ENCODE measurements at places on chromosomes 11 and 22.

DNA sequence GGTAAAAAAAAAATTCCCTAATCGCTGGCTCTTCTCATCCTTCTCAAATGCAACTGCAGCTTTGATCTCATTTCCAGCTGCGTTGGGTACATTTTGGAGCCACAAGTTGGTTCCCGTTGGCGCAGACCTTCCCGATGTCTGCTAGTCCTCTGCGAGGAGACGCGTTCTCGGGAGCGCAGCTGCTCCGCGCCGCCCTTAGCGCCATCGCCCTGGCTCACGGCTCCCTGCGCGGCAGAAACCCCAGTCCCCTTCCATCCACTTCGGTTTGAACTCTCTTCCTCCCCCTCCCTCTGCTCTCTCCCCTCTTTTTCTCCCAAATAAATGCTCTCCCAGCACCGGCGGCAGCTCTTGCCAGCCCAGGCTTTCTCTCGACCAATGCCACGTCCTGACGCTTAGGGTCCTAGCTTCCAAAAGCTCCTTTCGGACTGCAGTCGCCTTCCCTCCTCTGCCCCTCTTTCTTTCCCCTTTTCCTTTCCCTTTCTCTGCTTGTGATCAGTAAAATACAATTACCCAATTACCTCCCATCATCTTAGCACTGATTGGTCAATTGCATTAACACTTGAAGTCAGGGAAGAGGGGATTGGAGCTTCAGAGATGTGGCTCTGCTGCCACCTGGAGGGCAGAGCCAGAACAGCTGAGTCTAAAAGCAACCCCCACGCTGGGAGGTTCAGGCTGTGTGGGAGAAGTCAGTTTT is 1165.7 kb downstream of the LRRC4C start:
- DNase-seq, result peak; percentile 82

DNA sequence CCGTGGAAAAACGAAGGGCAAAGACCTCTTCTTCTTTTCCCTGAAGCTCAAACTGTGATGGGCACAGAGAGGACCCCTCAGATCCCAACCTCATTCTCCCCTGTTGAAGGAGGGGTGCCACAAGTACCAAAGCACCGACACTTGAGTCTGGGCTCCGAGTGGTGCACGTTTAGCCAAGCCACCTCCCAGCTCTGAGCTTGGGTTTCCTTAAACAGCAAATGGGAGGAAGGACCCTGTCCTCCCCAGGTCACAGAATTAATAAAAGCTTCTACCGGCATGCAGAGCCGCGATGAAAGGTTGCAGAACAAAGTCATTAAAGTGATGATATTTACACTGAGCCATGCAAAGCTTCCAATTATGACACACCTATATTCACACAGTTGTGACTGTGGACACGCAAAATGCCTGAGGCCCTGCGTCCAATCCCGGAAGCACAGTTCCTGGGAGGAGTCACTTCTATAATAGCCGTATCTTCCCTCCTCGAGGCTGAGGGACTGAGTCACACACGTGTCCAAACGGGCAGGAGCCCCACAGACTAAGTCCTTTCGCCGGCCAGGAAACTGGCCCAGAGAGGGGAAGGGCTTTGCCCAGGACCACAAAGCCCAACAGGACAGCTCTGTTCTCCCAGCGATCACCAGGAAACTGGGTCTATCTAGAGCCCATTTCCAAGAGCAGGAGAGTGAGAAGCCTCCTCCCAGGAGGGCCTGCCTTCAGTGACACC is 922 bp upstream of the CSNK1E start:
- peak; percentile 78 for DNase-seq

- no peak for DNase-seq
These were observed 49.9 kb downstream of the ZNRF3 start for GRCh38 chr22:28933321-28933720.

DNA sequence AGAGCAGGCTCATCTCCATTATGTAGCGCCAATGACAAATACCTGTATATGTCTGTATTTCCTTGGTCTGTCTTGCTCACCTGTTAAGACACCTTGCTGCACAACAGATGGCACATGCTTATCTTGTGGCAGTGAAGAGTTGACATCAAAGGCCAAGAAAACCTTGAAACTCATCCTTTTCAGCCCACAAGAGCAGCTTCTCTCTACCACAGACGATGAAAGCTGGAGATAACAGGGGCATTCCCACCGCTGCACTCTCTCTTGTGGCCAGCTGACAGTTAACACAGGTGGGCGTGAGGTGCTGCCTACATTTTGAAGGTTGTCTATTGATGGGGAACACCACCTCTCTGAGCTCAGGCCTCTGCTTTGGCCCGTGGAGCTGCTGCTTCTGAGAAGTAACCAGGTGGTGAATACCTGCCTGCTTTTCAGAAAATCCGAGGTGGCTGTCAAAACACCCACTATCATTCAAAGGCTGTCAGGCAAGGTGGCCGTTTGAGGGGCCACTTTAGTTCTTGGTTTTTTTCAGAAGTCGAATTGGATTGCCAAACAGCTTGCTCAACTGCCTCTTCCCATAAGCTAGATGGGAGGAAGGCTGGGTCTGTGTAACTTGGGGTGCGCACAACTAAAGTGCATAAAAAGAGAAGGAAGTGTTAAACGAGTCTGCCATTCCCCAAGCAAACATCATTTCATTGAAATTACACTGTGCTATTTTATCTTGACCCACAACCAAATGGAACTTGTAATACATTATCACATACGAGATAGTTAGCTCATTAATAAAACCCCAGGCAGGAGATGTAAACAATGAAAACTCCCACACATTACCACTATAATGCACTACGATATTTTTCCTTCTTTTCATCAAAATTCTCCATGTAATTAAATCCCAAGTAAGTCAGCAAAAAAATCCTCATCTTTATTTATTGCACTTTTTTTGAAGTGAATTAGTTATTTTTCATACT is 87.1 kb upstream of the RAG2 start:
- no peak for DNase-seq

DNA sequence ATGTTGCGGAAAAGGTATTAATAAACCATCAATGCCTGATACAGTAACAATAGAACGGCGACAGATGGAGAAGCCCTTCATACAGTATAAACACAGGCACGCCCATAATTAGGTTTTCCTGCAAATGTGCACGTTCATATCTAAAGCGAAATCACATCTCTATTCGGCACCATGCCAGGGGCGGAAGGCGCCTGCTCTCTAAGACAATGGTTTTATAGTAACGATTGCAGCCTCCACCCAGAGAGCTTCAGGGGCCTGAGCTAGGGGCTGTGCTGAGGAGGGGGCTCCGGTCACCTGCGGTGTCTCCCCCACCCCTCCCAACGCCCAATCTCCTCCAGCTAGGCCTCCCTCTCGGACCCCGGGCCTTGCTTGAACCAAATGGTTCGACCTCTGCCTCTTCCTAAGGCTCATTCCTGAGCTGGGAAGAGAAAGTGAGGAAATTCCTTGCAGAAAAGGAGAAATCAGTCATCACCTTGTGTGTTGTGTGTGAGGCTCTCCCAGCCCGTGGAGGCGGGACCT is 9.6 kb downstream of the KRTAP5-5 start:
- no peak for DNase-seq

GRCh38 chr11:100890789-100891188 is 203.7 kb downstream of the ARHGAP42 start:
- peak; percentile 76 for DNase-seq

DNA sequence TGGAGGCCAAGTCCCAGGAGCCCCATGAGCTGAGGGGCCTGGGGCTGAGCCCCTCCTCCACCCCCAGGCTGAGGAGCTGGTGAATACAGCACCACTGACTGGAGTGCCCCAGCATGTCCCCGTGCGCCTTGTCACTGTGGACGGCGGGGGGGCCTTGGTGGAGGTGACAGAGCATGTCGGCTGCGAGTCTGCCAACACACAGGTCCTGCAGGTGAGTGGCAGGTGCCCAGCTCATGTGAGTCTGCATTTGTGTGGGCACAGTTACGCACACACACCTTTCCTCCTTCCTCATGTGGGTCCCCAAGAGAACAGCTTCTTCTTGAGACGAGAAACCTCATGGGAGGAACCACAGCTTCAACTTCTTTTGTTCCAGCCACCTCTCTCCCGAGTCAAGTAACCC is 7.7 kb downstream of the TMEM132A start:
- DNase-seq, result no peak

DNA sequence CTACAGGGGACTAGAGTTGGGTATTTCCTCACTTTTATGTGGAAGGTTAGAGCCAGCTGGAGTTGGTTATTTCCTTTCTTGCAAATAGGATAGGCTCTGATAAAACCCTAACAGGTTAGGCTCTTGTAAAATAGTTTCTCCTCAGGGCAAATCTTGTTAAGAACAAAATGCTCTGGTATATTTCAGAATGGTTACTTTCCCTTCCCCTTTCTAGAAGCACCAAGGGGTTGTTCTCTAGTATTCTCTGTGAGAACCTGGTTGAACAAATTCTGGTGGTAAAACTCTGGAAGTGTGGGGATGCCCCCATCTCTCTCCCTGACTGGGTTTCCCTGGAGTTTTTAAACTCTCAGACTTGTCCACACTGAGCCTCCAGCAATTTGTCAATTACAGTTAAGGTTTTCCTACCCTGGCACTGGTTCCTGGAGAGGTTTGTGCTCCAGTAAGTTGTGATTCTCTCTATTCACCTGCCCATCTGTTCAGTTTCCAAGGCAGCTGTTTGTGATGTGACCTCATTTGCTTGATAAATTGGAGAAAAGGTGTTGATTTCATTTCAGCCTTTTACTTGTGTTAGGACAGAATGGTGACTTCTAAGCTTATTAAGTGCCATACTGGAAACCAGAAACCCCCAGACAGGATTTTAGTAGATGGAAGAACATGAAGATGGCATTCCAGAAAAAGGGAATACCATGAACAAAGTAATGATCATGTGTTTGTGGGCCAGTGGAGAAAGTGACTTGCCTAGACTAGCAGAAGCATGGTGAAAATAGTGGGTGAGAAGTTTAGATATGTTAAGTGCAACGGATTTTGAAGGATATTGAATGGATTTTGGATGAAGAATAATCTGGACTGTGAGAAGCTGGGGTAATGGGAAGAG is 64.6 kb downstream of the EXT2 start:
- no peak for DNase-seq

DNA sequence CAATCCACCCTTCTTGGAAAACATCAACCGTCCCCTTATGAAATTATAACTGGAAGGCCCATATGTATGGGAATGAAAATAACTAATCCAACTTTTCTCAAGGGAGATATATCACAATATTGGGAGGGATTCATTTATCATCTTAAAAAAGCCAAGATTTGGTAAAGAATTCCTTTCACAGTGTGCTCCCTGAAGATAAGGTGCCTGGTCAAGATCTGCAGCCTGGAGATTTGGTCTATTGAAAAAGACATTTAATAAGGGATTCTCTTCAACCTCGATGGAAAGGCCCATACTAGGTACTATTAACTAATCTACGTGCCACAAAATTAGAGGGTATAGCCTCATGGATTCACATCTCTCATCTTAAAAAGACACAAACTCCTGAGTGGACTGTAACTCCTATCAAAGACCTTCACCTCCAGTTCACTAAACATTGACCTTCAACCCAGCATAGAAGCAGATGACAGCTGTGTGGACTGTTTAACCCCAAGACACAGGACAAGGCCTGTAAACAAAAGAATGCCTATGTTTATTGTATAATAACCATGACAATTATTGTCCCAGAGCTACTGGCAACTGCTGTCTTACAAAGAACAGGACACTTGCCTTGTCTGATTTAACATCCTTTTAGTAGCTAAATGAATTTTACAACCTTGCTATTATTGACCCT is 4.8 kb upstream of the FDX1 start:
- DNase-seq, result no peak

DNA sequence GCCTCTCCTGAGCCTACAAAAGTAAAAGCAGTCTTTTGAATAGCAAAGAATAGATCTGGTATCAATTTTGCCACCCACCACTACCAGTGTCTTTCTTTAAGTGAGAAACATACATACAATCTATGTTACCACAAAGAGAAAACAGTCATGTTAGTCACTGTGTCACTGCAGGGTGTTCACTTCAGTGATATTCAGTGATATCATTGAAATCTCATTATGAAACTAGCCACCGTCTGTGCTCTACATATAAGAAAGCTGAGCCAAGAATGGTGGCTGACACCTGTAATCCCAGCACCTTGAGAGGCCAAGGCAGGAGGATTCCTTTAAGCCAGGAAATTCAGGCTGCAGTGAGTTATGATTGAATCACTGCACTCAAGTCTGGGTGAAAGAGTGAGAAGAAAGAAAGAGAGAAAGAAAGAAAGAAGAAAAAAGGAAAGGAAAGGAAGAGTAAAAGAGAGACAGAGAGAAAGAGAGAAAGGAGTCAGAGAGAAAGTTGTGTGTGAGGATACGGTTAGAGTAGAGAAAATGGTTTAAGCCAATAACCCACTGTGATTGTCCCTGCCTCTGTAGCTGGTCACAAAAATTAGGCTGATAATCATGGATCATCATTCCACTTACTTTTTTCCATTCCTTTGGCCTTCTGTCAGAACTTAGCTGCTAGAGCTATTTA is 847.1 kb downstream of the FAM181B start:
- DNase-seq, result no peak

DNA sequence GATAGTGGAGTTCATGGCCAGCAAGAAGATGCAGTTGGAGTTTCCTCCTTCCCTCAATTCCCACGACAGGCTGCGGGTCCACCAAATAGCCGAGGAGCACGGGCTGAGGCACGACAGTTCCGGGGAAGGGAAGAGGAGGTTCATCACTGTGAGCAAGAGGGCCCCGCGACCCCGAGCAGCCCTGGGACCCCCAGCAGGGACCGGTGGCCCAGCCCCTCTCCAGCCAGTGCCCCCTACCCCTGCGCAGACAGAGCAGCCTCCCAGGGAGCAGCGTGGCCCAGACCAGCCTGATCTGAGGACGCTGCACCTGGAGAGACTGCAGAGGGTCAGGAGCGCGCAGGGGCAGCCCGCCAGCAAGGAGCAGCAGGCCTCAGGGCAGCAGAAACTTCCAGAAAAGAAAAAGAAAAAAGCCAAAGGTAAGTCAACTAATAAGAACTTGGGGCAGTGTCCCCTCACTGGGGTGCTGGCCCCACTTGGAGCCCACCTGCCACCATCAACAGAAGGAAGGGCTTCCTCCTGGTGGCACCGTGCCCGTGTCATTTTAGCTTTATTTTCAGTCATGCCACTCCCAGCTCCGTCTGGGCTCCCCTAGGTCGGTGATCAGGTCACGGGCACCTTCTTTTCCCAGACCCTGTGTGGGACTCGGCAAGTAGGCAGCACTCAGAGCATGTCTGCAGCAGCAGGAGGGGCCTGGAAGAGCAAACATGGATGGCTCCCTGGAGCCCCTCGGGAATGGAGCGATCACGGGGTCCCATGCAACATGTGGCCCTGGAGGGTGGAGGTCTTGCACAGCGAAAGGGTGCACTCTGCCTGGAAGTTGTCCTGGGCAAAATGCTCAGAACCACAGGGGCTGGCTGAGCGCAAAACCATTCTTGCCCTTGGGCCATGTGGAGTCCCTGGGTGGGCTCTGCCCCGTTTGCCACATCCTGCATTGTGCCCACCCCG is 33.3 kb downstream of the IGHMBP2 start:
- DNase-seq, result no peak

- DNase-seq, result no peak
These were observed 100.0 kb downstream of the PAX6 start for GRCh38 chr11:31711137-31711536.

Measured in kidney epithelial cell (primary cell).